ENCODE measurements at places on chromosomes 11 and 22. TPM values are rescaled to one million over a fixed set of nuclear protein-coding genes. Genes with fewer than 3 reads are reported as not detected.

Gene OR10A3
- total RNA-seq: not detected

GRCh38 chr11:112195951-112196351 is 20.6 kb downstream of the BCO2 start:
- no peak for DNase-seq

DNA sequence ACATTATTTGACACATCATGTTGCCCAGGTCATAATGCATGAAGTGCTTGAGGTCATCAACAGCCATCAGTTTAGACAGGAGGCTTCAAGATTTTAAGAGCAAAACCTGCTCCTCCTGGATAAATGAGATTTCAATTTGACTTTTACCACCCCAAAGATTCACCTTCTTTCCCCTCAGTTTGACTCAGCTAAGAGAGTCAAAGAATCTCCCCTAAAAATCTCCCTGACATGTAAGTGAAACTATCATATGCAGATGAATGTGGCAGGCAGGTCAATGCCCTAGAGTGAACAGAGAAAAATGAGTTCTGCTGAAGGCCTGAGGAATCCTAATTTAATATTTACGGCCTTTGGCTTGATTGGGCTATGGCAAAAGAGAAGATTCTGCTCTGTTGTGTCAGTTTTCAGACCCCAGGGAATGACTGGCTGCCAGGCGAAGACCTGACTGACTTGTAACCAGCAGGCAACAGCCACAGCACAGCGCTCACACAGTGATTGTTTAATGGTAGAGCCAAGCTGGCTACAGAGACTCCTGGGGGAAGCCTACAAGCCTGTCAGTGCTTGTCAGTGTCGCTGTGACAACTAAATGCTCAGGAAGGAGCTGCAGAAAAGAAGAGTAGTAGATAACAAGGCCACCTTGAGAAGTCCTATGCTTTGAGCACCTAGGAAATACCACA is 491.2 kb upstream of the LRRC4C start:
- no peak for DNase-seq

DNA sequence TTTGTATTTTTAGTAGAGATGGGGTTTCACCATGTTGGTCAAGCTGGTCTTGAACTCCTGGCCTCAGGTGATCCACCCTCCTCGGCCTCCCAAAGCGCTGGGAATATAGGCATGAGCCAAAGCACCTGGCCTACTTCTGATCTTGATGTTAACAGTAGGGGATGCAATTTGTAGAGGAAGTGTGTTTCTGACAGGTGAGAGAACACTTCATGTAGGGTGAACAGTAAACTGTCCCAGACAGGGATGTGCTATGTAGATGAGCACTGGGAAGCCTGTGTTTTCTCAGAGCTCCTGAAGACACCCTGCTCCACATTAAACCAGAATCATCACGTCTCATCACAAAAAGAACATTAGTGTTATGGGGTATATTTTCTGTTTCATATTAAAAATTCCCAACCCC is 45.1 kb downstream of the UBASH3B start:
- DNase-seq: no peak

GRCh38 chr11:60939855-60940254 is 12.1 kb downstream of the SLC15A3 start:
- DNase-seq: no peak

Measured in Karpas-422 (cell line).